ENCODE measurements at places on chromosomes 3 and 15.

- DNase-seq = peak; percentile 92
Observed at GRCh38 chr3:197456261-197457091, 99.3 kb downstream of the BDH1 start.

DNA sequence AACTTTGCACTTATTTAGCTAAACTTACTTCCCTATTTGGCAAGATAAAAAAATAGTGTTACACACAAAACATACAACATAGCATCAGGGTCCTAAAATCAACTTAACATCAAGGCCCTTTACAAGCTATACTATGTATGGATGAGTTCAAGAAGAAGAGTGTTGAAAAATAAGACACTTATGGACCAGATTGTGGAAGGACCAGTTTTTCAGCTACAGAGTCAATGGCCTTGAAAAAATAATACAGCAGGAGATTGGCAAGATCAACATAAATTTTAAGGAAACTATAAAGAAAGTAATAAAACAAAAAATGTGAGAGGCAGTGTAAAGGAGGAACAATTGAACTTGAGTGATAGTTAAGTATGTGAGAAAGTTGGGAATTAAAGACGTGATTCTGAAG, 66.3 kb upstream of the BBX start:
- no peak for DNase-seq

DNA sequence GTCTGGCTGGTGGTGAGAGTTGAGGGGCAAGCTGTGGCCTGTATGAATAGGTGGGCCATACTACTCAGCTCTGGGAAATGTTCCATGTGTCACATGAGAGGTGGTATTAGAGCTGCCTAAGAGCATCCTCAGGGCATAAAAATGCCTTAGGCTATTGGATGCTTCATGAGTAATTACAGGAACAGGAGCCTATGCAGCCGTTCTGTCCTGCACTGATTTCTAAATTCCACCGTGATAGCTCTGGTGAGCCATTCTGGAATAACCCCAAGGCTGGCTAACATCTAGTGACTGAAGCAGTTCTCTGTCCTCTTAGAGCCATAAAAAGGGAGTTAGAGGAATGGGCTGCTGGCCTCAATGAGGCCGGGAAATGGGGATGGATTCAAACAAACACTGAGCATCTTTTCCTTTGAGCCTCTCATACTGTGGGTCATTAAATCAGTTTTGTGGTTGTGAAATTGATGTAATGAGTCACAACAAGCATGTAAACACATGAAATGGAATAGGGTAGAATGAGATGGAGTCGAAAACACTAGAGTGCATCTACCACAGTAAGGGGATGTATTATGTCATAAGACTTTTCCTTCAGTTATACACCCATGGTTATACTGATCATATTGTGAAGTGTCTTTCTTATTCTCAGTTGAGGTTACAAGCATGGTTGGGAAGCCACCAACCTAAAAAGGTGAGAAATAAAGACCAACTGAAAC, 41.0 kb downstream of the DGKG start:
- DNase-seq = no peak

DNA sequence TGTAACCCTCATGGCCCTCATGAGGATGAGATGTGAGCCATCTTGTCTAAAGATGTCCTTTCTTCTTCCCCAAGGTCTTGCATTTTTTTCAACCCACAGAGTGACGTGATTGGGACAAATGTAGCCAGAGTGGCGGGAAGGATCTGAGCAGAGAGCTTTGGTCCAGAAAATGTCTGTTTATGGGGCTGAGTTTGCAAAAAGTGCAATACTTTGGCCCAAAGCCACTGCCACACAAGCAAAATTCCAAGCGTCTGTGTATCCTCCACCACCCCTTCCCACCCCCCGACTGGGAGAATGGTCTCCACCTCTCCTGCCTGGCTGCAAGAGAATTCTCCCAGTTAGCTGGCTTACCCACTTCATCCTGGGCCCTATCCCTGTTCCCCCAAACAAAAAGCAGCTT, 246.9 kb upstream of the LRIG1 start:
- DNase-seq = no peak

- no peak for DNase-seq
Observed at GRCh38 chr15:78925076-78925624, 19.7 kb downstream of the CTSH start.

DNA sequence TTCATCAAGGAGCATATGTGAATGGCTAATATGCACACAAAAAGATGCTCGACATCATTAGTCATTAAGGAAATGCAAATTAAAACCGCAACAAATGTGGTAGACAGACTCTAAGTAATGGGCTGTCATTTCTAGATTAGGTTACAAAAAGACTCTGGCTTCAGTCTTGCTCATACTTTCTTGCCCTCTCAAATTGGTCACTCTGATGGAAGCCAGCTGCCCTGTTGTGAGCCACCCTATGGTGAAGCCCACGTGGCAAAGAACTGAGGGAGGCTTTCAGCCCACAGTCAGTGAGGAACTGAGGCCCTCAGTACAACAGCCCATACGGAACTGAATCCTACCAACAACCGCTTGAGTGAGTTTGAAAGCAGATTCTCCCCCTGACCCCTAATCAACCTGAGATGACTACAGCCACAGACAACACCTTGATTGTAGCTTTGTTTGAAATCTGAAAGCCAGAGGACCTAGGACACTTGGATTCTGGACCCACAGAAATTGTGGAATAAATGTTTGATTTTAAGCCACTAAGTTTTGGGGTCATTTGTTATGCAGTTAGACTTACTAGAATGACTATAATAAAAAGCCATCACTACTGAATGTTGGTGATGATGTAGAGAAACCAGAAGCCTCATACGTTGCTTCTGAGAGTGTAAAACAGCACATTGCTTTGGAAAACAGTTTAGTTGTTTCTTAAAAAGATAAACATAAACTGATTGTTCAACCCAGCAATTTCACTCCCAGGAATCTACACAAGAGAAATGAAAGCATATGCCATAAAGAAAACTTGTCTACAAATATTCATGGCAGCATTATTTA, 45.7 kb downstream of the EHHADH start:
- no peak for DNase-seq

- DNase-seq = no peak
Observed at GRCh38 chr3:54069961-54070360, 52.4 kb upstream of the CACNA2D3 start.

GRCh38 chr15:46297766-46298165, 662.9 kb downstream of the SQOR start:
- DNase-seq = no peak

GRCh38 chr3:53818221-53819162, 27.7 kb downstream of the CHDH start:
- no peak for DNase-seq

DNA sequence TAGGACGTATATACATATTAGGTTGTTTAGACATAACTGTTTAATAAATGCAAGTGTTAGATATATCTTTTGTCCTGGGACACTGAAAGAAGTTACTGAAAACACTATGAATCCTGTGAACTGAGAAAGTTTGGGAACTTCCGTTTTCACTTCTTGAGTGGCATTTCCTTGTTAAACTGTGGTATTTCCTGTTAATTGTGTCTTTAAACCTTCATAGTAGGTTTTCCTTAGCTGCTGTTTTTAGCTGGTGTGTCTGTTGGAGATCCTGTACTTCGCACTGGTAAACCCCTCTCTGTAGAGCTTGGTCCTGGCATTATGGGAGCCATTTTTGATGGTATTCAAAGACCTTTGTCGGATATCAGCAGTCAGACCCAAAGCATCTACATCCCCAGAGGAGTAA, 37.1 kb downstream of the ATP6V1A start:
- no peak for DNase-seq

DNA sequence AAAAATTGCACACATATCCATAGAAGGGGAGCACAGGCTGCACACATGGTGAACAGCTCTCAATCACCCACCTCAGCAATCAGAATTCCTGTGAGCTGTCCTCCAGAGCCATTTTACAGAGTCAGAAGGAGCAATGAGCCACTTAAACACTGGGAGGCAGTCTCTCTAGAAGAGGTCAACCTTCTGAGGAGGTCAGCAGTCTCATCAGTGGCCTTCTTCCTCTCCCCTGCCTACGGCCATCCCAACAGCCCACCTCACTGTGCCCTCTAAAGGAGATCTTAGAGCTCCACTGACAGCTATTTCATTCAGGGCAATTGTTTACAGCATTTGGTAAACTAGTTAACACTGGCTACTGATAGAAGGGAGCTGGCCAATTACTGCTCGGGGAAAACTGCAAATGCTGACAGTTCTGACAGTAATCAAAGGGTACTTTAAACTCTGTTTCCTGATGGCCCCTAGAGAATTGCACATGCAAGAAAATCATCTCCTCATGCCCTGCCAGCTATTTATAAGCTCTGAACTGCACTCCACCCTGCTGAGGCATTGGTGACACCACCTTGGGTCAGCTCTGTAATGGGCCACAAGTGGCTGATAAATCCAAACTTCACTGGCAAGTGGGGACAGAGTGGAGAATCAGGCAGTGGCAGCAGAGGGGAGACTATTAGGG, 42.1 kb upstream of the TSPAN3 start:
- no peak for DNase-seq

GRCh38 chr3:102664126-102664525, 229.3 kb downstream of the ZPLD1 start:
- no peak for DNase-seq

GRCh38 chr3:71972031-71972430, 187.1 kb upstream of the PROK2 start:
- DNase-seq = no peak

DNA sequence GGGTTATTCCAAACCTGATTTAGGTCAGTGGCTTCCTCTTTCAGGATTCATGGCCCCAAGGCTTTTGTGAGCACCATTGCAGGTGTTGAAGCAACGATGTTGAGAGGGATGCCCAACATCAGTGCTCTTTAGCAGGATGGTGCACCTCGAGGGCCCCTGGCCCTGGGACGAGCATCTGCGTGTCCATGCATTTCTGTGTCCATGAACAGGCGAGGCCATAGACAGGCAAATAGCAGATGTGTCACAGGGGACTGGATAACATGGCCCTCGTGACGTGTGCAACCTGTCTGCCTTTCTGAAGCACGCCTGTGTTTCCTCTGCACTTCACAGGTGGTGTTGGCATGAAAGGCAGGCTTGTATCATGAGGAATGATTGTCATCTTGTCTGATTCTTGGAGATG, 132.3 kb downstream of the SNRPN start:
- no peak for DNase-seq

All from retina (tissue), 1 donor.